Natural killer cell treated with Interleukin-12 subunit alpha and Interleukin-12 subunit beta and Interleukin-15 and Interleukin-18, amount 100 ng/mL, for 72 hours (primary cell): ENCODE measurements at places on chromosomes 3 and 15. TPM values are rescaled to one million over a fixed set of nuclear protein-coding genes. Genes with fewer than 3 reads are reported as not detected.

DNA sequence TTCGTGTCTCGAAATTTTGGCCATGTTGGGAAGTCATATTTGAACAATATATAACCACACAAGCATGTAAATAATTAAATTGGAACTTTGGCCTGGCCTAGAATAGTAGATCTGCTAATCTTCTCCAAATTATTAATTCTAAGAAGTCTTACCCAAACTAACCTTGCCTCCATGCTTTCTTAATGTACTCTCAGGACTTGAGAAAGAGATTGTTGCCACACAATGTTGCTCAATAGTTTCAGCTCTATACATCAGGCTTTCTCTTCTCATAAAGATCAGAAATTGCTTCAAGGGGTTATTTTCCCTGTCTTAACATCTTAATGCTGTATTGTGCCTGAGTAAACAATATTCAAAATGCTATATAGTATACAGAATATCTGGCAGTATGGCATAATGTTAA, 202.7 kb upstream of the LRIG1 start:
- no peak for DNase-seq

The MYO5C gene
- 0.42 TPM for total RNA-seq

- DNase-seq = no peak
Measured at GRCh38 chr3:120357807-120358206, 8.7 kb upstream of the LRRC58 start.

The ARHGAP31 gene
- total RNA-seq = 64.6 TPM

GRCh38 chr3:138222942-138223287, 35.8 kb downstream of the ARMC8 start:
- no peak for DNase-seq

The GHSR gene
- not detected for total RNA-seq

- DNase-seq = no peak
Measured at GRCh38 chr3:34844323-34844620, 795.1 kb upstream of the ARPP21 start.

- DNase-seq = no peak
Measured at GRCh38 chr3:58416191-58416590, 17.4 kb downstream of the PDHB start.

DNA sequence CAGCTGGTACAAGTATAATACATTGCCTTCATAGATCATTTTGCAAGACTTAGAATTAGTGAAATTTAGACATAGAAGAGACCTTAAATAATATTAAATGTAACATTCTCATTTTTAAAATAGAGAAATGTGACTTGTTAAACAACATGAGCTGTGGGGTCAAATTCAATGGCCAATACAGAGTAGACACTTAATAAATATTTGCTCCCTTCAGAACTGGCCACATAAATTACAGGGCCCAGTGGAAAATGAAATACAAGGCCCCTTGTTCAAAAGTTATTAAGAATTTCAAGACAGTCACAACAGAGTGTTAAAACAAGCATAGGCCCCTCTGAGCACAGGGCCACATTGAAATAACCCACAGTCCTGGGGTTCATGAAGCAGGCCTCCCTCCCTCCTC, 58.1 kb upstream of the PHLDB2 start:
- DNase-seq = no peak

DNA sequence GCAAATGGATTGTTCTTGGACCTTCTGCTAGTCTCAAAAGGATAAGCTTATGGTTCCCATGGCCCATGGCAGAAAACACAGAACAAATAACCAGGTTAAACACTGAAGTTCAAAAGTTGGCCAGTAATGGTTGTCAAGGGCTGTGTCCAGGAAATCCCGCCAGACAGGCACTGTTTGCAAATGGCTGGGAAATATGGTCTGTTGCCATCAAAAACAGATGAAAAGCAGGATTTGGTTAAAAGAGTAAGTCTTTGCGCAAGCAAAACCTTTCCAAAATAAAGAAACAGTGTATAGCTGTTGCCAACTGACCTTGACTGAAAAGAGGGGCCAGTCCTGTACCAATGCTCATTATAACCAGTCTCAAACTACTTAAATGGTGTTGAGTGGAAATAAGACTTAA, 58.6 kb downstream of the WWTR1 start:
- DNase-seq = no peak

DNA sequence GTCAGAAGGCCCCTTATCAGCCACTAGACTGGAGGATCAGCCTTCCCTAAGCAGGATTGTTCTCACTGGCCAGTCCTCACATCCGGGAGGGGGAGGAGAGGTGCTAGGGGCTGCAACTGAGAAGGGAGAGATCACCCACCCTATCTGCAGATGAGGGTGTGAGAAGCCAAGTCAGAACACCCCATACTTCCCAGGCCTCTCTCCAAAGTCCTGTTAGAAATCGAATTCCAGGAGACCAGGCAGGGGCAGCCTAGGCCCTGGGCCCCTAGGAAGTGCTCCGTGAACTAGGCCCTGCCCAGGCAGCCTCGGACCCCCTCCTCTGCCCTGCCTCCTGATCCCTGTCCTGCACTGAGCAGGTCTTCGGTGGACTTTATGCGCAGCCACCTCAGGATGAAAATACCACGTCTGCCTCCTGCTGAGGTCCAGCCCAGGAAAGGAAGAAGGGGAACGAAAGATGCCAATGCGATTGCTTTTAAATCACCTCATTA, 933 bp downstream of the DZIP1L start:
- DNase-seq = no peak

The ADAMTS9 gene
- not detected for total RNA-seq

GRCh38 chr3:48692551-48692950, 6.8 kb upstream of the NCKIPSD start:
- no peak for DNase-seq

The SLC38A3 gene
- not detected for total RNA-seq

DNA sequence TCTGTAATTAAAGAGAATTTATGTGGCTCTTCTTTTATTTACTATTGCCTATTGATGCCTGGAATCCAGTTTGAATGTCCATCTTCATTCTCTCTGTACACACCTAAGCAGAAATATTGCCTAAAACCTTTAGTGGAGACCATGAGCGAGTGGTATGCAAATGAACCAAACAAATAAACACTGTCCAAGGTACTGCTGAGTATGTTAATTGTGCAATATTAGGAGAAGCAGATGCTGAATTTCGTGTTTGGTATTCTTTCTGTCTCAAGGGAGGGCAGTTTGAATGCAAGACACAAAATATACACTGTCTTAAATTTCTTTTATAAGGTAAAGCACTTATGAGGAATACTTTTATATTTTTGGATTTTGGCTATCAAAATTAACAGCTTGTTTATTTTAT, 440.9 kb downstream of the RBMS3 start:
- no peak for DNase-seq

DNA sequence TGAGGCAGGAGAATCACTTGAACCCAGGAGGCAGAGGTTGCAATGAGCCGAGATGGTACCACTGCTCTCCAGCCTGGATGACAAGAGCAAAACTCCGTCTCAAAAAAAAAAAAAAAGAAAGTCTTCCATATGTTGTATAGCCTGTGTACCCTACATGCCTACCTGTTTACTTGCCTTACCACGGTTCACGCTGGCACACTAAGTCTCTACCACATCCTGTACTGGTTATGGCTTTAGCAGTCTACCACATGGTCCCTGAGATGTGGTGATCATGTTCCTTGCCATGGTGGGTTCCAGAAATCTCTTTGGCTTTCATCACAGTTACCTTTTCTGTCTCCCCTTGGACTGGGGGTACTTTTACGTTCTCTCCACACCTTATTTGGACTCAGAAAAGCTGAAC, 63.8 kb upstream of the TBC1D5 start:
- no peak for DNase-seq

GRCh38 chr3:23002836-23003732, 200.0 kb upstream of the UBE2E2 start:
- no peak for DNase-seq

The GOLGA6A gene
- not detected for total RNA-seq

DNA sequence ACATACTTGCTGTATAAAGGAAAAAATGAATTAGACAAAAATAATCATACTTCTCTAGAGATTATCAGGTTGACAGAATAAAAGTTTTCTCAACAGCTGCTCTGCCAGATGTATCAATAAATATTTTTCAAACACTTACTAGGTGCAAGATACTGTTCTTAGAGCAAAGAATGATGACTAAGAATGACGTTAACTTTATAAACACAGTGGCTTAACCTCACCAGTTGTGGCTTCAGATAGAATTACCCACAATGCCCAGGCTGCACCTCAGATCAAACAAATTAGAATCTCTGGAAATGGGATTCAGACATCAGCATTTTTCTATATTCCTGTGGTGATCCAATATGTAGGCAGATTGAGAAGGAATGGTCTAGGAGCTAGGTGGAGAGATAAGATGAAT, 422.4 kb upstream of the ATP11B start:
- no peak for DNase-seq

The SSUH2 gene
- not detected for total RNA-seq
